ENCODE measurements at places on chromosomes 2 and 18.

- DNase-seq = no peak
These were observed 305.2 kb downstream of the CDH2 start for GRCh38 chr18:27871726-27872125.

GRCh38 chr18:49013961-49014604 is 63.3 kb upstream of the SMAD7 start:
- no peak for DNase-seq

DNA sequence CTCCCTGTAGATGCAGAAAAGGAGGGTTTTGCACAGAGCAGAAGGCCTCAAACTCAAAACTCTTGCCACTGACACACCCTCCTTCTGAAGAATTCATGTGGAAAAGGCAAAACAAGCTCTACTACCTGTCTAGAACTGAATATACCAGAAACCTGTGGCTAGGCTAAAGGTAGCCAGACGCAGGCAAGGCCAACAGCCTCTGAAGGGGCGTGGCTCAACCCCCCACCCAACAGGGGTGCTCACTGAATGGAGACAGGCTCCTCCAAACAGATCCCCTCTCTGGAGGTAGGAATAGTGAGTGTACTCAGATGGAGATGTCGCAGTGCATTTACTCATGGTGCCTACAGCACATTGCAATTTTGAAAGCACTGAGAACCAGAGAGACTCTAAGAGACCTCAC is 3.0 kb upstream of the STK17B start:
- DNase-seq = no peak

DNA sequence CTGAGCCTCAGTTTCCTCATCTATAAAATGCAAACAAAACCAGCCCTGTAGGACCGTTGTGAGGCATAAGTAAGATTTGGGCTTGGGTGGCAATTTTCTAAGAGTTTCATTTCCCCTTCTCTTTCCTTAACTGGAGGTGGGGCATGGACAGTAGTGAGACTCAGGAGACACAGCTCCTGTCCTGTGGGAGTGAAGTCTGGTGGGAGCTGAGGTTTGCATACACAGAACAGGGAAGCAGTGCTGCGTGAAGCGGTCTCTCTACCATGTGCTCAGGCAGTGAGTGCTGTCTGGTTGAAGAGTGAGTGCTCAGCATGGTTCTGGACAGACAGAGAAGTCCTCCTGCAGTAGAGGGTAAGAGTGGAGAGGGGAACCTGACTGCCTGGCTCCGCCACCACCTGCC is 62.3 kb upstream of the MCFD2 start:
- no peak for DNase-seq

DNA sequence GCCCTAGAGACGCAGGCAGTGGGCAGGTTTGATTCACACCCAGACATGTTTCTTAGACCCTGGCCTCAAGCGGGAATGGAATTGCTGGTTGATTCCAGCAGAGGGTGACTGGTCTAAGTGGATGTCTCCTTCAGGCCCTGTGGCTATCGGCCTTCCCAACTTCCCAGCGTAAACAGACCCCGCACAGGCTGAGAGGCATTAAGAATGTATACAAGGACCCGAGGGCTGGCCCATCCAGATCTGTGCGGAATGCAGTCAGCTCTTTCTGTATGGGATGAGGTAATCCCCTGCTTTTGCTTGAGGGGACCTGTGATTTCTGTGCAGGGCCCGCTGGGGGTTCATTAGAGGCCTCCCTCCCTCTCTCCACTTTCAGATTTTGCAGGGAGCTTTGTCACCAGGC is 6.5 kb downstream of the ACKR3 start:
- no peak for DNase-seq

- no peak for DNase-seq
These were observed 156.1 kb upstream of the SRD5A2 start for GRCh38 chr2:31736695-31737454.

- DNase-seq = no peak
These were observed 16.2 kb downstream of the CHCHD5 start for GRCh38 chr2:112600634-112601033.

DNA sequence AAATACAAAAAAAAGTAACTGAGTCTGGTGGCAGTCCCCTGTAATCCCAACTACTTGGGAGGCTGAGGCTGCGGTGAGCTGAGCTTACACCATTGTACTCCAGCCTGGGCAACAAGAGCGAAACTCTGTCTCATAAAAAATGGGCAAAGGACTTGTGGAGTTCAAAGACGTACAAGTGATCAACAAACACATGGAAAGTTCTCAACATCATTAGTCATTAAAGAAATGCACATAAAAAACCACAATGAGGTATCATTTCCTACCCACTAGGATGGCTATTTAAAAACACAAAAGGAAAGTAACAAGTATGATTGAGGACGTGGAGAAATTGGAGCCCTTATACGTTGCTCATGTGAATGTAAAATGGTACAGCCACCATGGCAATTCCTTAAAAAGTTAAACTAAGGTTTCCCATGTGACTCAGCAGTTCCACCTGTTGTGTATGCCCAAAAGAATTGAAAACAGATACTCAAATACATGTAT is 52.3 kb downstream of the RAB10 start:
- no peak for DNase-seq

DNA sequence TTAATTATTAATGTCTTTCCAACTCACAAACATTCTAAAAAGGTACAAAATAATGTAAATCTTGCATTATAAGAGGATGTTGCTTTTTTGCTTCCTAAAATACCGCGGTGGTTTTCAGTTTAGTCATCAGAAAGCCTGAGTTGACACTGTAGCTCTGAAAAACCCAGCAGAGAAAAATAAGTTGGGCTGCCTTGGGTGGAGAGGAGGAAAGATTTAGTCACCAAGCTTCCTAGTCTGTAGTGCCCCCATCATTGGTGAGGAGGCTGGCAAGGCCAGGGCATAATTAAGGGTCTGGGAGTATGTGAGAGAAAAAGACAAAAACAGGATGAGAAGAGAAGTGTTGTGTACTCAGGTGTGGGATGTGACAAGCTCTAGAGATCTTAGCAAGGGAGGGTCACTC is 5.7 kb downstream of the PTPRM start:
- DNase-seq = no peak

- DNase-seq = no peak
These were observed 479 bp downstream of the IL1F10 start for GRCh38 chr2:113068249-113068648.

- DNase-seq = no peak
These were observed 7.7 kb downstream of the GBX2 start for GRCh38 chr2:236160366-236161081.

DNA sequence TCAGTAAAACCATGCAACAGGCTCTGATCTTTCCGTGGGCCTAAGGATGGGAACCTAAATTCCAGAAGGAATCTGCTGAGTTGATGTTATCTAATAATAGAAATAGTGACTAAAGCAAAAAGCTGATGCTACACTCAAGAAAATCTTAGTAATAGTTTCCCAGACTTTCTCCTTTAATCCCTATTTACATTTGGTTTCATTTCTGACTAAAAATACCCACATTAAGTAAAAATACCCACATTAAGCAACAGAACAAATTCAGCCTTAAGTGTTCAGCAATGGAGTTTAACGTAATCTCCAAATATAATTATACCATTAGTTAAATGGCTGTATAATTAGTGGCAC is 50.3 kb downstream of the CCBE1 start:
- no peak for DNase-seq

- no peak for DNase-seq
These were observed 65.8 kb downstream of the SGPP2 start for GRCh38 chr2:222490131-222490530.
